ENCODE measurements at places on chromosomes 6 and 20.

GRCh38 chr6:146305092-146305491 lies 238.5 kb upstream of the RAB32 start:
- DNase-seq: no peak

GRCh38 chr6:151609146-151609902 lies 115.5 kb downstream of the CCDC170 start:
- DNase-seq: no peak

DNA sequence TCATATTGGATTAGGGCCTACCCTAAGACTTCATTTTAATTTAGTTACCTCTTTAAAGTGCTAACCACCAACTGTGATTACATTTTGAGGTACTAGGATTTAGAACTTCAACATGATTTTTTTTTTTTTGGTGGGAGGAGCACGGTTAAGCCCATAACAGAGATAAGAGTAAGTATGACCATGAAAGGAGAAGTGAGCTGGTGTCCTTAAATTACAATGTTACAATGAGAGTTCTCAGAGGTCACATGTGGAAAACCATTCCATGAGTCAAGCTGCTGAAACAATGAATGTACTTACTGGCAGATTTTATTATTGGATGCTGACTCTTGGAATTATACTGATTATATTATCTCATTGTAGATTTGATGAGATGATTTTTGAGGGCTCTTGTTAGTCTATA lies 779.3 kb upstream of the CITED2 start:
- DNase-seq: no peak

GRCh38 chr20:17648791-17649730 lies 33.0 kb downstream of the RRBP1 start:
- DNase-seq: no peak

DNA sequence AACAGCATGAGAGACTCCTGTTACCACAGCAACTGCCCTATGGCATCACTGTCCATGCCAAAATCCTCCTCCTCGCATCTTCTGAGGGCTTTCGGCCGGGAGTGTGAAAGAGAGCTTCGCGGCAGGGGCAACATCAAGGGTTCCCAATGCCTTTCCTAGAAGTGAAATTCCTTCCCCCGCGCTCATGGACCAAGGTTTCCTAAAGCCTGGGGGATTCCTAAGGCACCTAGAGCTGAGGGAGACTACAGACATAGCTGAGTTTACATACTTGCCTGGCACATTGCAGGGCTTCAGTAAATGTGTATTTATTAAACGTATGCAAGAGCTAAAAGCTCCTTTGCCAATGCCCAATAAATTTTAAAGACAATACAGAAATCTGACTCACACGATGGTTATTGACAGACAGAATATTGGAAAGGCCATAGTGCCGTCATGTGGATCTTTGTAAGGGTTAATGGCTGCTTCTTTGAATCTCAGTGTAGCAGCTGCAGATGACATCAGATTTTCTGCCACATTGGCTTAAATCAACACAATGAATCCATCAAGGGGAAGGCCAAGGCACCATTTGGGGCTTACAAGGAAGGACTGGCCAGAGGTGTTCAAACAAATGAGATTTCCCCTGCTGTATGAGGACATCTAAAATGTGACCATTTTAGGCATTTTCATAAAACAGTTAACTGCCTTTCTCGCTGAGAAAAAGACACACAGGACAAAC lies 281.2 kb upstream of the JARID2 start:
- DNase-seq: no peak

DNA sequence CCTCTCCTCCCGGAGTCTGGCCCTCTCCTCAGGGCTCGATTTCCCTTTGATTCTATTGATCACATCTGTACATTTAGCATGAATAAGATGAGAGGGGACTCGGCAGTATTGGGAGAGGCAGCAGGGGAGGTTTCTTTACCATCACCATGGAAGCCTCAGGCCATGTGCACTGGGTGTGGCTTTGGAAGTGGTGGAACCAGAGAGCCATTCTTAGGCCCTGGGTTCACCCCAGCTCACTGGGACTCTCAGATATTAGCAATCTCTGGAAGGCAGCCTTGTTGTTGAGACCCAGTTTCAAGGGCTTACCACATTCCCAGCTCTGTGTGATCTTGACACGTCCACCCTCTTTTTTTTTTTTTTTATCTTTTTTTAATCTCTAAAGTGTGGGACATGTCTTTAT lies 195.9 kb upstream of the PROKR2 start:
- DNase-seq: no peak

DNA sequence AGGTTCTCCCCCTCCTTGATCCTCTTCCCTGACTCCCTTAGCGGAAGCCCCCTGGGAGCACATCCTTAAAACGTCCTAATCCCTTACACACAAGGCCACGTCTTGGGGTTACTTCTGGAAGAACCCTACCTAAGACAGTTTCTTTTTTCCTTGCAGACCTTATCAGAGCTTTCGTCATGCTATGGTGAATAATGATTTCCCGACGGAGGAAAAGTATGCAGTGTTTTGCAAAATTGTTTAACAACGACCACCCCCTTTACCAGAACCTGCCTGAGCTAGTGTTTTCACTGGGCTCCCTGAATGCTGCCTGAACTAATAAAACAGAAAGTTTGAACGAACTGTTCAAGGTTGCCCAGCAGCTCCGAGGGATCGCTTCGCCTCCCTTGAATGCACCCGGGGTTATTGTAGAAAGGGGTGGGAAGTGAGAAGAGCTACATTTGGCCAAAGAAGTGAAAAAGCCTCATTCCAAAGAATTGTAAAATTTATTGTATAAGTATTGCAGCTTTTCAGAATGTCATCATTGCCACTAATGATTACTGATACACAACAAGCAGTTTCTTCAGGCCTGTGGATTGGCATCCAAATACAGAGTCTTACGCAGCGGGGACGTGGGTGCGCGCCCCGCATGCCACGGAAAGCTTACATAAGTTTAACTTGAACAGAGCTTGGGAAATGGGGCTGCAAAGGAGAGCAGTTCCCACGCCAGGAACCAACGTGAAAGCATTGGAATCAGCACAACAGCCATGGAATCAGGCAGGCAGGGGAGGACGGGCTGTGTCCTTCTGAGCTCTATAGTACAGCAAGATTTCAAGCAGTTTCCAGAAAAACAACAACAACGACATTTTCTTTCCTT lies 27.9 kb upstream of the ZBP1 start:
- no peak for DNase-seq

GRCh38 chr6:80679992-80680391 lies 573.5 kb downstream of the BCKDHB start:
- DNase-seq: no peak

- no peak for DNase-seq
These were observed 365.9 kb downstream of the RNF144B start for GRCh38 chr6:18753076-18753475.

GRCh38 chr20:38128691-38129090 lies 36.4 kb downstream of the TGM2 start:
- no peak for DNase-seq

- no peak for DNase-seq
These were observed 3.0 kb downstream of the SRC start for GRCh38 chr20:37348792-37349516.

DNA sequence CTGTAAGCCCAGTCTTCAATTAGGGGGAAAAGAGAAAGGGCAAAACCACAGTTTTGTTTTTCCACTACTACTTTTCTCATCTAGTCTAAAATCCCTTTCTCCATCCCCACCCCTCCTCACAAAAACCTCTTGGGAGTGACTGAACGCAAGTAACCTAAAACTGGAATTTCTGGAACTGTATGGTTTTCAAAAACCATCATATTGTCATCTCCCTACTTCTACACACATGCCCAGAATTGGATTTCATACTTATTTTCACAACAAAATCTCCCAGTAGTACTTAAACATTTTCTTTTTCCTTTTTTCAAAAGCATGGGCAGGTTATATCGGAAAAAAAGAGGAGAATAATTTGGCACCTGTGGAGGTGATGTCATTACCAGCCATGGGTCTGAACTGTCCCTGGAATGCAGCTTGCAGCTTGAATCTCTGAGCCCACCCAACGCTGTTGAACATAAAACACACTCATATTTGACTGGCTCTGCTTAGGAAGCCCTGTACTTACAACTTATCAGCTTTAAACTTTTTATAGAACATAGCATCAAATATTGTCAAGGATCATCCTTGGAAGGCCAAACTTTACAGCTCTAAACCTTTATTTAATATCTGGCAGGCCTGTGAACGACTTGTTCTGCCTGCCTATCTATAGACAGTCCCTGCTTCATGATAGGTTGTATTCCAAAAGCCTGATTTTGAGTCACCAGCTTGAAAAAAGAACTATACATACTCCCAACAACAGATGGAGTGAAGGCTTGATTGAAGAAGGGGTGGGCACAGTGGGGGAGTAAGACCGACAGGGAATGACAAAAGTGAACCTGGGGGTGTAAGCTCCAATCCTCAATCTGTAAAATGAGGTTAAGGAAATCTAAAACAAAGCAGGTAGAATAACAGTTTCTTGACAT lies 59.3 kb downstream of the EPB41L2 start:
- DNase-seq: no peak

- DNase-seq: no peak
These were observed 74.7 kb downstream of the STXBP5 start for GRCh38 chr6:147278891-147279290.

DNA sequence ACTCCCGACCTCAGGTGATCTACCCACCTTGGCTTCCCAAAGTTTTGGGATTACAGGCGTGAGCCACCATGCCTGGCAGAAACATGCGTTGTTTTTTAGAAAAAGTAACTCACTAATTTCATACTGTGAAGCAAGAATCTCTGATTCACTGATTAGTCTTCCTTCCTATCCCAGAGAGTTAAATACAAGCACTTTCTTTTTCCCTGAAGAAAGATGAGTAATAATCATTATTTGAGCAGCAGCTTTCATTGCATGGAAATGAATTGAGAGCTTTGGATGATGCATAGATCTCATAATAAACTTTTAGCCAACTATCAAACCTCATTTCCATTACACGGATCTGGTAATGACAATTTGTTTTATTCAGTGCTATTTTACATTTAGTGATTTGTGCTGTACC lies 892.5 kb upstream of the EYS start:
- DNase-seq: no peak

DNA sequence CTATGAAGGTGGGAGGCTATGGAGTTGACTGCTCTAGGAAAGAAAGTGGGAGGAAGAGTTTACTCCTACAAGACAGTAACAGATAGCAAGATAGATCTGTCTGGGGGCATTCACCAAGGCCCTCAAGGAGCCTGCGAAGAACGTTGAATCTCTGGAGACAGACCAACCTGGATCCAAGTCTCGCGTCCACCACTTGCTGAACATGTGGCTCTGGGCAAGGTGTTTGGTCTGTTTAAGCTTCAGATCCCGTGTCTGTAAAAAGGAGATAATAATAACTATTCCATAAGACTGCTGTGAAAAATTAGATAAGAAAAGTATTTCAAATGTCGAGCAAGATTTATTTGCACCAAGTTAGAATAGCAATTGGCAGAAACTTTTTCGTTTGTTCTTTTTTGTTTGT lies 8.1 kb upstream of the EEF1A1 start:
- no peak for DNase-seq

- no peak for DNase-seq
These were observed 70.7 kb downstream of the SLX4IP start for GRCh38 chr20:10505827-10506226.

DNA sequence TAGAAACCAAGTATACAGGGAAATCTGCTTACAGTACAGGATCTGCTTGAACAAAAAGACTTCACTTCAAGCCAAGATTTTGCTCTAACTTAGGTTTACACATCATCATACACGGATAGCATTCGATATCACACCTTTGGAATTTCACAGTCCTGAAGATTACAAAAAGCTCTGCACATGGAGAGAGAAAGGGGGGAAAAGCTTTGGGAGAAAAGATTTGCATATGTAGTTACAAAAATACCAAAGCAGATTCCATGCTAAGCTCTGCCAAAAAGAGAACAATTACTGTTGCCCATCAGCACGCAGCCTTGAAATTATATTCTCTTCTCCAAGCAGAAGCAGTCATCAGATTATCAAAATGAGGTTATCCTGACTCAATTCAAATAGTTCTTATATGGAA lies 62.0 kb downstream of the HIVEP2 start:
- DNase-seq: no peak

- no peak for DNase-seq
These were observed 33.2 kb upstream of the PLEKHG1 start for GRCh38 chr6:150566486-150566885.

- no peak for DNase-seq
These were observed 36.1 kb downstream of the NUS1 start for GRCh38 chr6:117711369-117711768.

- DNase-seq: no peak
These were observed 10.8 kb upstream of the PXDC1 start for GRCh38 chr6:3762359-3762758.

GRCh38 chr6:66605971-66606370 lies 898.9 kb upstream of the EYS start:
- no peak for DNase-seq

DNA sequence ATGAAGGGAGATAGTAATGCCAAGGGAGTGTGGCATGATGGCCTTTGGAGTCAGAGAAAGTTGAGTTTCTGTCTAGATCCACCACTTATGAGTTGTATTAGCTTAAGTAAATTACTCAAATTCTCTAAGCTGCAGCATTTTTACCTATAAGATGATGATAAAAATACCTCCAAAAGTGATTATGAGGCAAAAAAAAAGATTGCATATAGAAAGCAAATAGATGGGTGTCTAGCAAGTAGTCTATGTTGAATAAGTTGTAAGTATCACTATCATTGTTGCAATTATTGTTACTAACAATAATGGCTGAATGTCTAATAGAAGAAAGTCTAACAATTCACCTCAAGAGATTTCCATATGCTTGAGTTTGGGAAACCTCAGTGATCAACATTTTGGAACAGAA lies 959.2 kb upstream of the GJE1 start:
- DNase-seq: no peak

DNA sequence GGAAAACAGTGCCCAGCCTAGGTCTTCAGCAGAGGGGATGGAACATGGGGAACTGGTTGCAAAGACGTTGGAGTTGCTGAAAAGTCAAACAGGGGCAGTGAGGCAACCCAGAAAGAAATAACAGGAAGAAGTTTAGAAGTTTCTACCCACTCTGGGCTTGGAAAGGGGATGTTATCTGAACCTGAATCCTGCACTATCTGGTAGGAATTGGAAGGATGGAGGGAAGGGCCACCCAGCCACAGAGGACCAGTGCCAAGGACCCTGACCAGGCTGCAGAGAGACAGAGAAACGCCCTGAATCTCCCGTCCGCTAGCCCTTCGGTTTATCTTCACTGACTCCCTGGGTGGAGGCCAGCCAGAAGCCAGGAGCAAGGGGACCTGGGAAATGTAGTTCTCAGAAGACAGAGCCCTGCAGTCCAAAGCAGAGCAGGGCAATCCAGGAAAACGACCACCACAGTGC lies 217.3 kb upstream of the RREB1 start:
- no peak for DNase-seq

DNA sequence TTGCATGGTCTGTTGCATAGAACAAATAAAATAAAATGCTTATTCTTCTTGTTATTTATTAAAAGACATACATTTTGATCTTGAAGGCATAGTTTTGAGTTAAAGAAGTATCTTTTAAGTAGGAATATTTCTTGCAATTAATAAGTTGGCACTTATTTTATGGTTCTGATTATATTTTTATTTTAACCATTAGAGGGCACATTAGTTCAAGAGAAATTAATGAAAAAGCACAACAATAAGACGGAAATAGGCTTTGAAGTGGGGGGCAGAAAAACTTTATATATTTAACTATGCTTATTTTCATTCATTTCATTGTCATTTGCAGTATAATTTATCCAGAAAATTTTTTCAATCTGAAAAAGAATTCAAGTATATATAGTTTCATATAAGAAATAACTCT lies 44.2 kb upstream of the MAP3K7 start:
- no peak for DNase-seq

- no peak for DNase-seq
These were observed 13.5 kb downstream of the CCR6 start for GRCh38 chr6:167136376-167136775.

GRCh38 chr20:47993035-47993755 lies 207.9 kb upstream of the SULF2 start:
- DNase-seq: no peak
